ENCODE measurements at places on chromosomes 12 and 14. TPM values are rescaled to one million over a fixed set of nuclear protein-coding genes. Genes with fewer than 3 reads are reported as not detected.

The OR4K15 gene
- not detected for total RNA-seq

The ART4 gene
- 2.8 TPM for total RNA-seq

The PTCSC3 gene
- not detected for total RNA-seq

The PTPRQ gene
- total RNA-seq = 0.13 TPM

The LTB4R gene
- total RNA-seq = 1.8 TPM

The KIF21A gene
- 52.6 TPM for total RNA-seq

The TAS2R42 gene
- not detected for total RNA-seq

The LRP1-AS gene
- not detected for total RNA-seq

The FAR2 gene
- total RNA-seq = 3.1 TPM

The CD4 gene
- 10.4 TPM for total RNA-seq

The AQP6 gene
- total RNA-seq = not detected

The PZP gene
- 1.3 TPM for total RNA-seq
